ENCODE measurements at places on chromosomes 3 and 15.

DNA sequence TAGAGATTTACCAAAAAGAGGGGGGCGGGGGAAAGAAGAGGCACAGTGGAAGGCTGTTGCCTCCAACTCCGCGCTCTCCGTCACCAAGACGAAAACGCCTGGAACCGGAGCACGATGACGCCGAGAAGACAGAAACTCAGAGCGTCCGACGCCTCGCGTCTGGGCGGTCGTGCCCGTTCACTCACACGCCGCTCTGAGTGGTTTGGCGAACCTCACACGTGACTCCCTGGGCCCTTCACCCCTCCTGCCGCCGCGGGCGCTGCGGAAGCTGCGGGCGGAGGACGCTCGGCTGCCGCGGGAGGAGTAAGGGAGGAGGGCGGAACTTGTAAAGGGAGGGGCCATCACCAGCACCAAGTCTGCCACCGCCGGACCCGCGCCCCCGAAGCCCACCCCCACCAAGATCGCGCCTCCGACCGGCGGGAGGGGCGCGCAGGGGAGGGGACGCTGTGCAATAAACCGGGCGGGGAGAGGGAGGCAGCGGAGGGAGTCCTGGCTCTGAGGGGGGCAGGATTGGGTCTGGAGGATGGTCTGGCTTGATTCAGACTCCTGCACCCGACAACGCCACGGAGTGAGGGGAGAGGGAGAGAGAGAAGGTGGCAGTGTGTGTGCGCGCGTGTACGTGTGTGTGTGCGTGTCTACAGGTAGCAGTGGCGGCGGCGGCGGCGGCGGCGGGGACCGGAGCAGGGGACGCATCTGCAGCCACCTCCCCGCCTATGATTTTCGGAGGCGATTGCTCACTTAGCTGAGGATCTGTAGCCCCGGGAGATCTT is 1.9 kb upstream of the NLGN1 start:
- DNase-seq = no peak

- no peak for DNase-seq
Measured at GRCh38 chr3:110327870-110328269, 743.7 kb upstream of the NECTIN3 start.

- DNase-seq = no peak
Measured at GRCh38 chr15:29045717-29046116, 159.9 kb downstream of the APBA2 start.

- no peak for DNase-seq
Measured at GRCh38 chr3:47533996-47534454, 20.5 kb upstream of the ELP6 start.

DNA sequence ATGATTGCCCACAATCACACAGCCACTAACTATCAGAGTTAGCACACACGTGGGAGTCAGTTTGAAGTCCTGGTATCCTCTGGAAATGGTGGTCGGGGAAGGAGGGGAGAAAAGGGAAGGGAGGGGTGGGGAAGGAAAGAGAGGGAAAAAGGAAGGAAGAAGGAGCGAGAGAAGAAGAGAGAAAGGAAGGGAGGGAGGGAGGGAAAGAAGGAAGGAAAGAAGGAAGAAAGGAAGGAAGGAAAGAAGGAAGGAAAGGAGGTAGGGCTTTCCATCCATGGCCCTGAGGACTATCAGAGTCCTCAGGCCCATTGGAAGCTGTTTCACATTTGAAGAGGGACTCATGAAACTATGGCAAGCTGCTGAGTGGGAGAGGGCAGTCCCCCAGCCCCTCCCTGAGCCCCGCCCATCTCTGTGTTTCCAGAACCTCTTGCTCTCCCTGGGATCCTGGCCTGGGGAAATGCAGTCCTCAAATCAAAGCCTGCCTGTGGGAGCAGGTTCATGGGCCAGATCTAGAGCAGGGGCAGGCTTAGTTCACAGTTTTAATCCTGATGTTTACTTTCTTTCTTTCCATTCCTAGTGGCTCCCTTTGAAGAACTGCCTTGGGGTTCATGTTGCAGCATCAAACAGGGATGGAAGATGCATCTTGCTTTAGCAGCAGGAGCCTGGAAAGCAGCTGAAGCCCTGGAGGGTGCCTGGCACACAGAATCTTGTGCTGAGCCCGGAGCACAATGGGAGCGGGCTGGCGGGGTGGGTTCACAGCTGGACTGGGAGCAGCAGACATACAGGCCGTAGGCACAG is 66.1 kb upstream of the GLCE start:
- DNase-seq = no peak

DNA sequence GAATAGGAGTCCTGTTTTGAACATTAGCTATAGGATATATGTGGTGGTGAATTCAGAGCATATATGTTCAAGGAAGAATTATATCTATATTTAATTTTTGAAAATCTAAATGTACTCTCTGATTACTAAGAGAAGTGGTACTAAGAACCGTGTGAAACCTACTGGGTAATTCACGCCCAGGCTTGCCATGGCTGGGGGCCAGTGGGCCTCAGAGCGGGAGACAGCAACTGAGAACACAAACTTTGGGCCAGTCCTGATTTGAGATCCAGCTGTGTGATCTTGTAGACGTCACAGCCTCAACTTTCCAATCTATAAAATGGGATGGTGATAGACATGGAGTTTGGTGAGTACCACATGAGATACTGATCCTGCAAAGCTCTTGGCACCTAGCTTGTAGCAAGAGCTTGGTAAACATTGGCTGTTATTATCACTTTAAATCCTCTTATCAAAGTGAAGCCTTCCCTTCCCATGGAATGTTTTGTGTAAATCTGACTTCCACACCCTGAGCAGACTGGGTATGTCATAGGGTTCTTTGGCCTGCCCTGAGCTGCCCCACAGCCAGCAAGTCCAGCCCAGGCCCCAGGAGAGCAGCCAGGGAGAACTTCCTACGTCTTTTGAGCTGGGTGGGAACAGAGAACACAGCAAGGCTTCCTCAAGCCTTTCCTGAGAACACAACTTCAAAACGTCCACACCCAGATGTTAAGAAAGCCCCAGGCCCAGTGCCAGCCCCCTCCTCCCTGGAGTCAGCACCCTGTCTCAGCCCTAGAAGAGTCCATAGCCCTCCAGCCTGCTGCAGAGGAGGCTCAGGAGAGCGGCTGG is 8.2 kb upstream of the PAQR5 start:
- DNase-seq = no peak

GRCh38 chr3:157204431-157204830 is 44.5 kb upstream of the CCNL1 start:
- DNase-seq = no peak

- no peak for DNase-seq
Measured at GRCh38 chr15:100263721-100264455, 77.9 kb downstream of the ADAMTS17 start.

DNA sequence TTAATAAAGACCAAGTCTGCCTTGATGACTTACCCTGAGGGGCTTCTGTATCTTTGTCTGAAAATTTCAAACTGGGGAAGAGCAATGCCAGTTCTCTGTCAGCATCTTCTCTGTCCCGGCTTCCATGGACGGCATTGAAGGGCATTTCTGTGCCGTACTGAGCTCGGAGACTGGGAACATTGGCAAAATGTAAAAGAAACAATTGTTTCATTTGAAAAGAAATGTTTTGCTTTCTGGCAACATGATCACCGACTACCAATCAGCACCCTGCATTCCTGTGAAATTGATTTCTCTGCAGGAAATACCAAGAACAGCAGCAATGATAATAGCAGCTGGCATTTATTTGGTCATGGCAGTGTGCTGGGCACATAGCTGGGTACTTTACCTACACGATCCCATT is 26.2 kb downstream of the NME9 start:
- DNase-seq = no peak

GRCh38 chr15:93048759-93049161 is 40.3 kb downstream of the RGMA start:
- no peak for DNase-seq

DNA sequence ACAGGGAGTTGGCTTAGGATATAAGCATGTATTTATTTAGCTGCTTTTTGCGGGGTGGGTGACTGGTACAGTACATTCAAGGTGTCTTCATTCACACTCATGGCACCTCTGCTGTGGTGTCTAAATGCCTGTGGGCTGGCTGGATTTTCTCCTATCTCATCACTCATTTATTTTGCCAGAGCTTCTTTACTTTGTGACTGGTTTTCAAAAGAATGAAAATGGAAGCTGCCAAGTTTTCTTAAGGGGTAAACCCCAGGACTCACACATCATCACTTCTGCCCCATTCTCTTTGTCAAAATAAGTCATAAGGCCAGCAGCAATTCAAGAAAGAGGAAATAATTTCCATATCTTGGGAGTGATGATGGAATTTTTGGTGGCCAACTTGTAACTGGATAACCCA is 493.4 kb upstream of the ALCAM start:
- no peak for DNase-seq

Measured in T-helper 9 cell (primary cell).